ENCODE measurements at places on chromosomes 7 and 10.

GRCh38 chr7:28037220-28038010, 143.2 kb downstream of the JAZF1 start:
- no peak for DNase-seq

- no peak overlapping the region for H3K4me3 ChIP-seq
- no peaks in the 10 kb centered on the region for H3K27me3 ChIP-seq
- H3K36me3 ChIP-seq, result no peaks in the 10 kb centered on the region
- peak overlapping the region; percentile 10 for H3K27ac ChIP-seq
- H3K4me1 ChIP-seq, result peaks cover 54% of the 10 kb centered on the region
These were observed 2.1 kb downstream of the AVPI1 start for GRCh38 chr10:97684866-97685394.

GRCh38 chr10:112526139-112526538, 79.1 kb downstream of the VTI1A start:
- H3K36me3 ChIP-seq, result peaks cover 2% of the 10 kb centered on the region
- H3K27ac ChIP-seq, result no peak overlapping the region
- no peak for DNase-seq
- H3K4me1 ChIP-seq, result peaks cover 14% of the 10 kb centered on the region

GRCh38 chr7:12716134-12716681, 28.8 kb downstream of the ARL4A start:
- H3K36me3 ChIP-seq, result no peaks in the 10 kb centered on the region
- peak overlapping the region; percentile 71 for H3K4me3 ChIP-seq
- DNase-seq, result no peak
- no peaks in the 10 kb centered on the region for H3K27me3 ChIP-seq
- H3K4me1 ChIP-seq, result peaks cover 47% of the 10 kb centered on the region

- peak overlapping the region; percentile 97 for H3K4me3 ChIP-seq
- DNase-seq, result no peak
- H3K27ac ChIP-seq, result peak overlapping the region; percentile 61
- no peaks in the 10 kb centered on the region for H3K27me3 ChIP-seq
These were observed 1.1 kb downstream of the ZNF32 start for GRCh38 chr10:43647576-43647975.

- peaks cover 7% of the 10 kb centered on the region for H3K4me1 ChIP-seq
- H3K4me3 ChIP-seq, result no peak overlapping the region
- DNase-seq, result no peak
- no peak overlapping the region for H3K27ac ChIP-seq
- no peaks in the 10 kb centered on the region for H3K36me3 ChIP-seq
These were observed 16.1 kb upstream of the PIK3CG start for GRCh38 chr7:106848851-106849442.

DNA sequence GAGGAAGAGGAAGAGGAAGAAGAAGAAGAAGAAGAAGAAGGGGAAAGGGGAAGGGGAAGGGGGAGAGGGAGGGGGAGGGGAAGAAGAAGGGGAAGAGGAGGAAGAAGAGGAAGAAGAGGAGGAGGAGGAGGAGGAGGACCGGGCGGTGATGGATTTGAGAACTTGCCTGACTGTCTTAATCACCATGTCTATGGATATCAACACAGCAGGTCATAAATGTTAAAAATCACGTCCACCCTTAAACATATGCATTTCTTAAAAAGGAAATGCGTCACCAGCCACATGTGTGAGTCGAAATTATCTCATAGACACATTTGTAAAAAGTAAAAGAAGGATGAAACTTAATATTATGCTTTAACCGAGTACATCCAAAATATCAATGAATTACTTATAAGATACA, 42.1 kb upstream of the INSIG1 start:
- H3K4me3 ChIP-seq, result no peak overlapping the region
- H3K27me3 ChIP-seq, result peaks cover 24% of the 10 kb centered on the region
- no peak overlapping the region for H3K27ac ChIP-seq
- H3K4me1 ChIP-seq, result peaks cover 26% of the 10 kb centered on the region
- no peaks in the 10 kb centered on the region for H3K36me3 ChIP-seq
- DNase-seq, result no peak

GRCh38 chr10:32985775-32986350, 27.8 kb upstream of the ITGB1 start:
- no peaks in the 10 kb centered on the region for H3K27me3 ChIP-seq
- H3K36me3 ChIP-seq, result peaks cover 2% of the 10 kb centered on the region
- H3K27ac ChIP-seq, result peak overlapping the region; percentile 27
- H3K4me1 ChIP-seq, result peaks cover 46% of the 10 kb centered on the region
- no peak overlapping the region for H3K4me3 ChIP-seq

GRCh38 chr10:133230387-133231195, 574 bp downstream of the UTF1 start:
- H3K27me3 ChIP-seq, result peaks cover 63% of the 10 kb centered on the region
- peaks cover 13% of the 10 kb centered on the region for H3K4me1 ChIP-seq
- H3K4me3 ChIP-seq, result no peak overlapping the region
- H3K27ac ChIP-seq, result no peak overlapping the region
- no peak for DNase-seq

GRCh38 chr10:6445671-6446316, 134.3 kb downstream of the PRKCQ start:
- no peak overlapping the region for H3K27ac ChIP-seq
- no peaks in the 10 kb centered on the region for H3K36me3 ChIP-seq
- H3K27me3 ChIP-seq, result peaks cover 14% of the 10 kb centered on the region
- no peak for DNase-seq
- H3K4me1 ChIP-seq, result no peaks in the 10 kb centered on the region

DNA sequence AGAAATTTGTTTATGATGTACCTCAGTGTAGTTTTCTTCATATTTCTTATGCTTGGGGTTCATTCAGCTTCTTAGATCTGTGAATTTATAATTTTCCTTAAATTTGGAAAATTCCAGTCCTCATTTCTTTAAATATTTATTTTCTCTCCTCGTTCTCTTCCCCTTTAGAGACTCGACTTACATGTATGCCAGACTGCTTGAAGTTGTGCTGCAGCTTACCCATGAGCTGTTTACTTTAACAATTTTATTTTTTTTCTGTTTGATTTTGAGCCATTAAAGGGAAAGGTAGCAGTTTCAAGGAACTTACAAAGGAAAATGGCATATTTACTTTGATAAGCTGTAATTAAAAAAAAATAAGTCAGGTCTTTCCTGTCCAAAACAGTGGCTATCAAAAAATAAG, 123.0 kb upstream of the ZNF32 start:
- no peak for DNase-seq
- no peaks in the 10 kb centered on the region for H3K36me3 ChIP-seq
- H3K27ac ChIP-seq, result no peak overlapping the region
- no peak overlapping the region for H3K4me3 ChIP-seq

DNA sequence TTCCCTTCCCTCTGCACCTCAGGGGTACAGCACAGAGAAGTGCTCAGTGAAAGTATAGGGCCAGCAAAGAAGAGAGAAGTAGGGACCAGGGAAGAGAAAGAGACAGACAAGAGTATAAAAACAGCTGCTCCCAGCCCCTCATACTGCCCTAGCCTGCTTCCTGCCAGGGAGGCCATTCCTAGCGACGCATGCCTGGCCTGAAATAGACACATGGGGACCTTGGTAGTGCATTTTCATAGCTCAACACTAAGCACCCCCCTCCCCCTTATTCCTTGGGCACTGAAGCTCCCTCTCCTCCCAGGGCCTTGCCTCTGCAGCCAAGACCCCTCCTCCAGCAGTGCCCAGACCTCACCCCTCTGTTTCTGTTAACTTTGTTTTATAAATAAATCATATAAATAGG, 64.7 kb downstream of the ZMIZ1 start:
- no peaks in the 10 kb centered on the region for H3K36me3 ChIP-seq
- H3K4me1 ChIP-seq, result peaks cover 80% of the 10 kb centered on the region
- H3K27me3 ChIP-seq, result no peaks in the 10 kb centered on the region
- peak overlapping the region; percentile 91 for H3K27ac ChIP-seq
